K562 (cell line): ENCODE measurements at places on chromosomes 12 and 14. TPM values are rescaled to one million over a fixed set of nuclear protein-coding genes. Genes with fewer than 3 reads are reported as not detected.

The DPY19L2 gene
- polyA plus RNA-seq: 0.07 and 0.13 TPM in 2 replicates

The TMPRSS12 gene
- polyA plus RNA-seq: not detected in 2 replicates

The DIABLO gene
- polyA plus RNA-seq: 72.4 and 75.4 TPM in 2 replicates

The KRT71 gene
- not detected in 2 replicates for polyA plus RNA-seq

The LRP1 gene
- 0.19 and 0.45 TPM in 2 replicates for polyA plus RNA-seq

The DEPDC4 gene
- 5.6 and 7.4 TPM in 2 replicates for polyA plus RNA-seq

The RBP5 gene
- polyA plus RNA-seq: 12.2 and 12.5 TPM in 2 replicates

The FSCB gene
- not detected in 2 replicates for polyA plus RNA-seq

The ABCD2 gene
- not detected in 2 replicates for polyA plus RNA-seq

The ASPG gene
- not detected in 2 replicates for polyA plus RNA-seq
